ENCODE measurements at places on chromosomes 16 and 17.

DNA sequence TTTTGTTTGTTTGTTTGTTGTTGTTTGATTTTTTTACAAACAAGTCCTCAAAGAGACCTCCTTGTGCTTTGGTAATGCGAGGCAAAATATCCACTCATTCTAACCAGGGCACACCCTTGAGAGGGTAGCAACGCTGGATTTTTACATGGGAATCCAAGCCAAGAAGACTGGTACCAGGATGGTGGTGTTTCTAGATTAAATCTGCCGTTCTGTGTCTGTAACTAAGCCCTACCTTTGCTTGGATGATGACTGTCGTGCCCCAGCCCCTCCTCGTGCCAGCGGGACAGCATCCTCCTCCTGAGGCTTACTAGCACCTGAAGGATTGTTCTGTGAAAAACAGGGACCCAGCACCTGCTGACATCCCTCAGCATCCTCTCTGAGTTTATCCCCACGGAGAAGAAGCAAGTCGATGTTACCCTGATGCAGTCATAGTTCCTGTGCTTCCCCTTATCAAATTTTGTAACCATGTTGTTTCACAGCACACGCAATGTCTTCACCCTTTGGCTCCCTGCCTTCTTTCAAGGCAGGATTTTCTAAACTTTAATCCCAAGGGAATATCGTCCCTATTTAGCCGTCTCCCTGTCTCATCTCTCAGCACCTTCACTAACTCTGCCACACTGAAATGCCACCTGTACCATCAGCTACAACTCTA lies 5.1 kb upstream of the HSBP1 start:
- no peak for DNase-seq

GRCh38 chr17:37605813-37606505 lies 3.3 kb downstream of the SYNRG start:
- DNase-seq = no peak

GRCh38 chr16:53865494-53865863 lies 161.5 kb downstream of the FTO start:
- DNase-seq = peak; percentile 87

DNA sequence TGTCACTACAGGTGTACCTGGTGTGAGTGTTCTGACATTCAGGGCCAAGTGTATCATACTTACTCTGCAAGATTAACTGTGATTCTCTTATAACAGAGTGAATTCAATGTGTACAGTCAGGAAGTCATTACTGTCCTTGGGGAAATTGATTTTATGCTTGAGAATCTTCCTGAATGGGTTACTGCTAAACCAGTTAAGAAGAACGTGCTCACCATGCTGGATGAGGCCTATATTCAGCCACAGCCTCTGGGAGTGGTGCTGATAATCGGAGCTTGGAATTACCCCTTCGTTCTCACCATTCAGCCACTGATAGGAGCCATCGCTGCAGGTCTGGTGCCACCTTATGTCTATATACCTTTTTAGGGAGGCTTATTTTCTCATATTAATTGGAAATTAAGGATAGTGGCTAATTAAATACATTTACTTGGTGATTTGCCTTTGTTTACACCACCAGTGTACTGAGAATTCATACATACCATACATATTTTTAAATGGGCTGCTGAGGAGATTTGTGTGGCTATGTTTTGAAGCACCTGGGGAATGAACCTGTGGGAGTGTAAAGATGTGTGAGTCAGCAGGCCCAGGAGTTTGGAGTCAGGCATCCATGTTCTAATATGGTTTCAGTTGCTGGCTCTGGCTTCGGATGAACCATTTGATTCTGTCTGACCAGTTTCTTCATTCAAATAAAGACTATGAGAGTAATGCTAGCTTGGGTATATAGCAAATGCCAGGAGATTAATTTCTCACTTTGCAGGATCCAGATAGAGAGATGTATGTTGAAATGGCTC lies 3.1 kb downstream of the ALDH3A2 start:
- DNase-seq = no peak

DNA sequence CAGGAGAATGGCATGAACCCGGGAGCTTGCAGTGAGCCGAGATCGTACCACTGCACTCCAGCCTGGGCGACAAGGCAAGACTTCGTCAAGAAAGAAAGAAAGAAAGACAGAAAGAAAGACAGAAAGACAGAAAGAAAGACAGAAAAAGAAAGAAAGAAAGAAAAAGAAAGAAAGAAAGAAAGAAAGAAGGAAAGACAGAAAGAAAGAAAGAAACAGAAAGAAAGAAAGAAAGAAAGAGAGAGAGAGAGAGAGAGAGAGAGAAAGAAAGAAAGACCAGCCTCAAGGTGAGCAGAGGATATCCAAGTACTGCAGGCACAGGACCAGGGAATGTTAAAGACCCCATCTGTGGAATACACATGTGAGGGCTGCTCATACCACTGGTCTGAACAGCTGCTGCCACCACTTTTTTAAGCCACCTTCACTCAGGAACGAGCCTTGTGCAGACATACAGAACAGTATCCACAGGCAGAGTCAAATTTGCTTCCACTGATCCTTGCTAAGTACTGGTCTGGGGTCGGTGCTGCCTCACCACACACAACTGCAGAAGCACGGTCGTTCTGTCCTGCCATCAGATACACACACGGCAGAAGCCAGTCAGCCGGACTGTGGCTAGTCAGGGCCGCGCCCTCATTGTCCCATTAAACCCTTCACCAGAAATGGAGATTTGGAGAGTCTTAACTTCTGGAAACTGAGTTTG lies 7.7 kb downstream of the RAB5C start:
- no peak for DNase-seq

- peak; percentile 86 for DNase-seq
These were observed 54.8 kb downstream of the VAC14 start for GRCh38 chr16:70746040-70746707.

DNA sequence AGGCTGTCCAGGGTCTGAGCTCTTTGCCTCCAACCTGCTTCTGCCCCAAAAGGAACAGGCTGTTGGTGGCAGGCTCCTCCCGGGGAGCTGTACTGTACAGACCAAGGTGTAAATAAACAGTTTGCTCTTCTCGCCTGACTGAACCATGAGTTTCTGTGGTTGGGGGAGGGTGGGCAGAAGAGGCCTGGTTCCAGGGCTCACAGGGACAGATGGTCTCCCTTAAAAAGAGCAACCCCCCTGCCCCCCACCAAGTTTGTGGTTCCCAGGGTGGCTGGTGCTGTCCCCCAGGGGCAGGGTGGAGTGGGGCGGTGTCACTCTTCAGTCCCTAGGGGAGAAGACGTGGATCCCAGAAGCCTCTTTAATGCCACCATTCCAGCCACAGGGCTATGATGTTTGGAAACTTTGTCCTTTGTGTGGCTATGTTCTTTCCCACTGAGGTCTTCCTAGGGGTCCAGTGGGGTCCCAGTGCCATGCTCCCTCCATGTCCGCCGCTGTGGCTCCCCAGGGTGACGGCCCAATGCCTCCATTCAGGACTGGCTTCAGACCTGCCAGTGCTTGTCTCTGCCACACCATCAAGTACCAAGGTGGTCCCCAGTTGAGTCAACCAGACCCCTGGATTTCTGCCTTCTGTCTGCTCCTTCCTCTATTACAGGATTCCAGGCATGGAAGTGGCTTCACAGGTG lies 146.7 kb downstream of the RAB11FIP4 start:
- no peak for DNase-seq

DNA sequence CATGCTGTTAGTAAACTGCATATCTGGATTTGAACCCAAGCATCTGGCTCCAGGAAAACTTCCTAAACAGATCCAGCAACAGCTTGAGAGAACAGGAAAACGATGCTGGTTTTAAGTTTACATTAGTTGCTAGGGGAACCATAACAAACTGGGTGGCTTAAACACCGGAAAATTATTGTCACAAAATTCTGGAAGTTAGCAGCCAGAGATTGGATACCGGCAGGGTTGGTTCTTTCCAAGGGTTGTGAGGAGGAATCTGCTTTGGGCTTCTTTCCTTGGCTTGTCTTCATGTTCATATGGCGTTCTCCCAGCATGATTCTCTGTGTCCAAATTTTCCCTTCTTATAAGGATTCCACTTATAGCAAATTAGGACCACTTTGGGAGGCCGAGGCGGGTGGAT lies 276.9 kb upstream of the TOM1L1 start:
- no peak for DNase-seq

GRCh38 chr17:29048440-29049368 lies 5.8 kb downstream of the PIPOX start:
- DNase-seq = peak; percentile 94

GRCh38 chr16:69888005-69888590 lies 63.0 kb upstream of the CLEC18A start:
- no peak for DNase-seq

- no peak for DNase-seq
These were observed 24.2 kb downstream of the DDX19A start for GRCh38 chr16:70370924-70371323.

GRCh38 chr17:10041287-10041612 lies 136.2 kb upstream of the RCVRN start:
- no peak for DNase-seq

DNA sequence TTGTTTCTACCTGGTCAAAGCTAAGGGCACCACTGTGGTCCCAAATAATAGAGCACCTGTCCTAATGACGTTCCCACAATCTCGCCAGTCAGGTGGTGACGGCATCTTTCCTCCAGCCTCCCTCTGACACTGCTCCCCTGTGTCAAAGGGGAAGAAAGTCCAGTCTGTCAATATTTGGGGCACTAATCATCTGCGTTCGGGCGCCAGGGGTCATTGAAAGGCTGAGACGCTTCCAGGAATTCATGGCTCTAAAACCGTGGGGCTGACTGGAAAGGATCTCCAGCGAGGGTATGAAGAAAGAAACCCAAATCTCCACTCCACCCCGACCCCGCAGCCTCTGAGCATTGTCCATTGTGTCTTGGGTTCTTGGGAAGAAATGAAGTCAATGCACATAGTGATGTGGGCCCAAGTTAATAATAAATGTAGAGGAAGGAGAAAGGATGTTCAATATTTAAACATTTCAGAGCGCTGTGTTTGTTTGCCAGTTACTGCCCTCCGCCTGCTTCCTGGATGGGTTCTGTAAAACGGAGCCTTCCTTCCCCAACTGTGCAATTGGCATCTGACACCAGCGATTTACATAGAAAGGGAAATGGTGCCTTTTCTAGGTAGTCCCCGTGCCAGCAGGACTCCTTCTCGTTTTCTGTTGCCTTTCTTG lies 103.2 kb downstream of the SOCS1 start:
- no peak for DNase-seq

GRCh38 chr17:82217120-82217529 lies 4.5 kb upstream of the CCDC57 start:
- peak; percentile 75 for DNase-seq

DNA sequence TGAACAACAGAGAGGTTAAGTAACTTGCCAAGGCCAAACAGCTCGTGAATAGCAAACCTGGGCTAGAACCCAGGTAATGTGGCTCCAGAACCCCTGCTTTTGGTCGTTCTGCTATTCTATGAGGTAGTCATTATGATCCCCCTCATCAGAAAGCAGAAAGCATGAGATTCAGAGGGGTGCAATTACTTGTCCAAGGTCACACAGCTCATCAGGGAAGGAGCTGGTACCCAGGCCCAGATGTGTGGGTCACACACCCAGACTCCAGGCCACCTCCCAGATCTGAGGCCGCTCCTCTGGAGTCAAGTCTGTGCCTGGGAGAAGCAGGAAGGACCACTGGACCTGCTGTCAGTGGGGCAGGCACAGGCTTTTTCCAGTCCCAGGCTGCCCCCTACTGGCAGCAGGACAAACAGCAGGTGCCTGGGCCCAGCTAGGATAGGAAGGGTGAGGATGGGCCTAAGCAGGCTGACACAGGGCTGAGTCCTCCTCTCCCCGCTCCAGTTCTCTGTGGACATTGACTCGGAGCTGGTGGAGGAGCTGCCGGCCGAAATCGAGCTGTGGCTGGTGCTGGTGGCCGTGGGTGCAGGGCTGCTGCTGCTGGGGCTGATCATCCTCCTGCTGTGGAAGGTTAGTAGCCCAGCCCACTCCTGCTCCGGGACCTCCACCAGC lies 7.8 kb upstream of the PDK2 start:
- peak; percentile 67 for DNase-seq

DNA sequence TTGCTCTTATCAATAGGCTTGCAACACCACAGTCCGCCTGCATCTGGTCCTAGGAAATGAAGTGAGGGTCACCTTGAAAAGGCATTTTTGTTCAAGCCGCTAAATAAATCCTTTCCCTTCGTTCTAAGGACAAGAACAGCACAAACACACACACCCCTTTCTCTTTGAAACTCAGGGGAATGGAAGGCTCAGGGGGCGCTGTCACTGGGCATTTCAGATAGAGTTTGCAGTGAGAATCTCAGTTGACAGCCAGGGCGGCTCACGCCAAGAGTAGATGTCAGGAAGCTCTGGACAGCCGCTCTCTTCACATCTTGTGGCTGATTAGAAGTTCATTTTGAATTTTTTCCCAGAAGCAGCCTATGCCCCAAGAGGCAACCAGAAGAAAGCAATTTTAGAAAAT lies 39.8 kb downstream of the ABAT start:
- DNase-seq = no peak

DNA sequence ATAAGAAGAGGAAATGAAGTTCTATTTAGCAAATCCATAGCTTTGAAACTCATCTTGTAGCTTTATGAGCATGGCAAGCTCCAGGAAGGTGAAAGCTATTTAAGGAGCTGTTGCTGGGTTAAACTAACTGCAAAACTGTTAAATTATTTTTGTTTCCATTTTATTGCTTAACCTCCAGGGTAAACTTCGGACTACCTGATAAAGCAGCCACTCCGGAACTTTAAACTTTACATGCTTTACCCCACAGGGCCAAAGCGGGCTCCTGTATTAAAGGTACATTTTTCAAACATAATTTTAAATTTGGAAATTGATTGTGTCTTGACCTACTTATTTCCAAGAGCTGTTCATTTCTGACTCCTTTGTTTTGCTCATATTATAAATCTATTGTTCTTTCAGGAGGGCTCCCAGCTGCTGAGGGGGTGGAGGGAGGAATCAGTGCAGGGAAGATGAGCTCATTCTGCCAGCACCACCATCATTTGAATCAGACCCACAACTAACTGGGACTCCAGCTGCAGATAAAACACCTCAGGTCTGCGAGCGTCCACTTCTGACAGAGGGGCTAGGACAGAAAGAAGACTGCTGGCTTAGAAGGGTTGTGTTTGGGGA lies 157.9 kb downstream of the IRX3 start:
- no peak for DNase-seq

DNA sequence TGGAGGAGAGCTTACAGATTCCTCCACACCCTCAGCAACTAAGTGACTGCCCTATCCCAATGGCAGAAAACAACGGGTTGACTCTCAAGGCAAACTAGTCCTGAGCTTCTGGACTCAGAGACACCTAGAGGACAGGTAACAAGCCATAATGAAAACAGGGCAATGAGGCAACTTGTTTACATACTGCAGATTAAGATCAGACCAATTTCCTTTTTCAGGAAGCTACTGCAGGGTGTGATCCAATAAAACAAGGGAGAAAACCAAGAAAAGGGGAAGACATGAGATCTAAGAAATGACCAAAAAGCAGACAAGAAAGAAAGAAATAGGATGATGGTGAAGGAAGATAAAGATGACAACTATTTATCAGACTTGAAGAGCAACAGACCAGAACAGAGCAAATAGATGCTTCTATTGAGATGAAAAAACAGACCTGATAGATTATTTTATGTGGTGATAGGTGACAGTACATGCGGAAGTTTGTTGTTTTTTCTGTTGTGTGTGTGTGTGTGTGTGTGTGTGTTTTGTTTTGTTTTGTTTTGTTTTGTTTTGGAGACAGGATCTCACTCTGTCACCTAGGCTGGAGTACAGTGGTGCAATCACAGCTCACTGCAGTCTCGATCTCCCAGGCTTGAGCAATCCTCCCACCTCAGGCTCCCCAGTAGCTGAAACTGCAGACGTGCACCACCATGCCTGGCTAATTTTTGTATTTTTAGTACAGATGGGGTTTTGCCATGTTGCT lies 120.7 kb downstream of the GAS7 start:
- no peak for DNase-seq
